Activated T-helper 17 cell treated with anti-CD3 and anti-CD28 coated beads, Interleukin-2, amount 50 U/mL, for 72 hours (primary cell): ENCODE measurements at places on chromosomes 1 and 21.

DNA sequence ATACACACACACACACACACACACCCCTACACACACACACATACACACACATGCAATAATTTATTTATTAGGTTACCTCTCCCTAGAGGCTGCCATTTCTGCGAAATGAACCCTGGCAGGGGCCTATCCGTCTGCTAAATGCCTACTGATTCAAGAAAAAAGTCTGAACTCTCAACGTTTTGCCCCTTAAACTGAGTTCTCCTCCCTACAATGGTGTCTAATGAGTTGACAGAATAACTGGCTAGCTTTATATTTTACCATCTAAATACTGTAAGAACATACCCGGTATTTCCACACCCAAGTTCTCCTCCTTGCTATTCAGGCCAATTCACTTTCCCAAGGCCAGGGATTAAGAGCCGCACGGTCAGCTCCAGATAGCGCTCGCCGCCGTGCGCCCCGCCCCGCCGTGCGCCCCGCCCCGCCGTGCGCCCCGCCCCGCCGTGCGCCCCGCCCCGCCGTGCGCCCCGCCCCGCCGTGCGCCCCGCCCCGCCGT, 339 bp upstream of the RNPC3 start:
- H3K36me3 ChIP-seq = peaks cover 38% of the 10 kb centered on the region
- peak overlapping the region; percentile 98 for H3K27ac ChIP-seq
- peaks cover 31% of the 10 kb centered on the region for H3K4me1 ChIP-seq
- ATAC-seq = peak; percentile 49
- H3K27me3 ChIP-seq = no peaks in the 10 kb centered on the region

- no peaks in the 10 kb centered on the region for H3K27me3 ChIP-seq
- no peak overlapping the region for H3K4me3 ChIP-seq
- no peak for ATAC-seq
- peaks cover 22% of the 10 kb centered on the region for H3K4me1 ChIP-seq
- H3K36me3 ChIP-seq = no peaks in the 10 kb centered on the region
Observed at GRCh38 chr1:33175865-33176264, 6.0 kb downstream of the TRIM62 start.

DNA sequence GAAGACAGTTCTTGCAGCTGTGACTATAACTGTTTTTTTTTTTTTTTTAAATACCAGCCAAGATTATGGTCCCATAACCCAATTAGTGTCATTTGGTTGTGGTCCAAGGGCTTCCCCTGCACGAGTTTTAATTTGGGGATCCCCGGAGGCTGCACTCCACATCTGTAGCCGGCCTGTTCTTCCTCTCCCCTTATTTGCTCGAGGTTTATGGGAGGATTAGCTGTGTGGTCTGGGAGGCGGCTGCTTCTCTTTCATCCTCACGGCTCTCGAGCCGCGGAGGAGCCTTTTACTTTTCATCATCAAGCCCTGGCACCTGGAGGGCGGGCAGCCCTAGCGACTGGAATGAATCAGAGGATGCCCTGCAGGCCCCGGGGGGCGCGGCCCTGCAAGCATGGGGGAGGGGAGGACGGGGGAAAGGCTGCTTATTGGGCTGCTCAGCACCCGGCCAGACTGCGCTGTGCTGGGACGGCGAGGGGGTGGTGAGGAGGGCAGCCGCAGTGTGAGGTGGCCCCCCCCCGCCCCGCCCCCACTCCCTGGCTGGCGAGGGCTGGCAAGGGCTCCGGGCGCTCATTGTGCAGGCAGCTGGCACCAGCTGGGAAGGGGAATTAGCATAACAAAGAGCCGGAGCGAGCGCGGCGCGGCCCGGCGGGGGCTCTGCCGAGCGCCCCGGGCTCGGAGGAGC, 18.5 kb downstream of the SERTAD4 start:
- ATAC-seq = peak; percentile 25
- H3K36me3 ChIP-seq = peaks cover 4% of the 10 kb centered on the region
- H3K4me3 ChIP-seq = peak overlapping the region; percentile 64
- peaks cover 55% of the 10 kb centered on the region for H3K27me3 ChIP-seq
- no peak overlapping the region for H3K27ac ChIP-seq
- peaks cover 5% of the 10 kb centered on the region for H3K4me1 ChIP-seq

- H3K36me3 ChIP-seq = no peaks in the 10 kb centered on the region
- no peaks in the 10 kb centered on the region for H3K27me3 ChIP-seq
- H3K4me3 ChIP-seq = no peak overlapping the region
- H3K27ac ChIP-seq = no peak overlapping the region
Observed at GRCh38 chr1:78980511-78980910, 26.0 kb downstream of the ADGRL4 start.

DNA sequence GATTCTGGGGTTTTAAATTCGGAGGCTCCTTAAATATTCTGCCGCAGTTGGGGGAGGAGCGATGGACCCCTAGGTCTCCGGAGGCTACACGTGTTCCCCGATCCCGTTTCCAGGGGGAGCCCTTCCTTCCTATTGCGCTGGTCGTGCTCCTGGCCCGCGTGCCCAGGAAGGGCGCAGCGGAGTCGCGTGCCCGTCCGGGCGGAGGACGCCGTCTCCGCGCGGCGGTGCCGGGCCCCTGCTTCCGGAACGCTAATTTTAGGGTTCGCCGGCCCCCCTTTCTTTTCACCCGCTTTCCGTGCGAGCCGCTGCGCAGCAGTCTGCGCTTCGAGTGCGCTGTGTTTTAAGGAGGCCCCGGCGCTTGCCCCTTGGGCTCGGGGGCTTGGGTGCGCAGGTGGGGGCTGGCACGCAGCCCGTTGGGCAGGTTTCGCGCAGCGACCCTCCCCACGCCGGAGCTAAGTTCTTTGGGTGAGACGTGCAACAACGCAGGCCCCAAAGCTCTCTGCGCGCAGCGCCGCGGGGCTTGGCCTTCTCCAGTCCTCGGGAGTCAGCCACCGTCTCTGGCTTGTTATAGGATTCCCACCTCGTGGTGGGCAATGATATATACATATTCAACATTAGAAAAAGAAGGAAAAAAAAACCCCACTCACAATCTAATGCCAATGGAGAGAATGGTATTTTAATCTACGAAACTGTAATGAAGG, 43.5 kb upstream of the DNAJC6 start:
- peak; percentile 32 for ATAC-seq
- H3K27ac ChIP-seq = no peak overlapping the region
- peaks cover 21% of the 10 kb centered on the region for H3K27me3 ChIP-seq
- H3K4me3 ChIP-seq = peak overlapping the region; percentile 67
